Right renal cortex interstitium (tissue), 3 donors: ENCODE measurements at places on chromosomes 13 and 19.

GRCh38 chr13:30593001-30593400, 24.7 kb upstream of the USPL1 start:
- no peak for DNase-seq

DNA sequence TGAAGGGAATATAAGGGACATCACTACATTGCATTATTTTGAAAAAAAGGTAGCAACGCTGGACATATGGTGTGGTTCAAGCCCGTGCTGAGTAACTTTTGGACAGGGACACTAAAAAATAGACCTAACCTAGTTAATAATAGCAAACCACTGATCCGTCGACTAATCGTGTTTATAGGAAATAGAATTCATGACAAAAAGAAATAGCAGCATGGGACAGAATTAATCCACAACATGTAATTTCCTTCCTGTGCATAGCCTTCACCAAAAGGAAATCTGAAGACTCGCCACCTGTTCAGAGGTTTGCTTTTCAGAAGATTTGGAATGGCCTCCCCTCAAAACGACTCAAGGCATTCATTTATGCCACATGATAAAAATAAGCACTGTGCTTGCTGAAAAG, 128.7 kb downstream of the FGF14 start:
- no peak for DNase-seq

GRCh38 chr13:59094181-59094580, 1069.5 kb downstream of the DIAPH3 start:
- no peak for DNase-seq

DNA sequence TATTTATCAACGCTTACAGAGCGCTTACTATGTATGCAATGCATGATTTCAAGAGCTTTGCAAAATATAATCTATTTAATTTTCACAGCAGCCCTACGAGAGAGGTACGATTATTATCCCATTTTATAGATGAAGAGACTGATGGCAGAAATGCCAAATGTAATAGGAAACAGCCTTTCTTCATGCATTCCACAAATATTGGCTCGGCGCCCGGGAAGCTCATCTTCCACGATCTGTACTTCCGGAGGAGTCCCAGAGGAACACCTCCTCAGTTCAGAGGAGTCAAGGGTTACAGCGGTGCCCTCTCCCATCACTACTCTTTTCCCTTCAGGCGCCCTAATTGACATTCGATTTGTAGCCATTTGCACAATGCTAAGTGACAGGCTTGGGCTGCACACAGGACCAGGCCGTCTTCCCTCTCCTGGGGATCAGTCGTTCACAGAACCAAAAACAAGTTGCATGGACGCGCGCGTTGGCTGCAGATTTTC, 1.1 kb upstream of the ARHGAP35 start:
- DNase-seq, result no peak

- no peak for DNase-seq
Observed at GRCh38 chr13:60990032-60990733, 425.5 kb downstream of the PCDH20 start.

DNA sequence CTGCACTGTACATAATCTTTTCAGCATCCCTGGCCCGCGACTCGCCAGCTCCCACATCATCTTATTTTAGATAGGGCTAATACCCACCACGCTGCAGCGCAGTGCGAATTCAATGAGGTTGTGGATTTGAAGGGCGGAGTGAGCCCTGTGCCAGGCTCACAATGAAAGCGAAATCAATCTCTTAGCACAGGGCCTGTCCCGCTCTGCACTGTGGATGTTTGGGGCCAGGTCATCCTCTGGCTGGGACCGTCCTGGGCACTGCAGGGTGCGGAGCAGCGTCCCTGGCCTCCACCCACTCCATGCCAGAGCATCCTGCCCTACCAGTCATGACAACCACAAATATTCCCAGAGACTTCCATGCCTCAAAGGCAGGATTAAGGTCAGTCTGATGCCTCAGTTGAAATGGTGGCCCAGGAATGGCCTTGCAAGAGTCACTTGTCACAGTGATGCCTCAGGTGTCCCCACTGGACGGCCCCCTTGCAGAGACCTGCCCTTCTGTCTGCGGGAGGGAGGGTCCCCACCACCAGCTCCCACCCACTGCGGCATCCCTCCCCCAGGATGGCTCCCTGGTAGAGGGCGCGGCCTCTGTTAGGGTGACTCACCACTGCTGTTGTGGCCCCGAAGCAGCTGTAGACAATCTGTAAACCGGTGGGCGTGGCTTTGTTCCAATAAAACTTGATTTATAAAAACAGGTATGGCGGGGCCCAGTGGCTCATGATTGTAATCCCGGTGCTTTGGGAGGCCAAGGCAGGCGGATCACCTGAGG, 5.6 kb downstream of the UHRF1 start:
- no peak for DNase-seq

- no peak for DNase-seq
Observed at GRCh38 chr13:51588406-51588949, 4.2 kb downstream of the WDFY2 start.

DNA sequence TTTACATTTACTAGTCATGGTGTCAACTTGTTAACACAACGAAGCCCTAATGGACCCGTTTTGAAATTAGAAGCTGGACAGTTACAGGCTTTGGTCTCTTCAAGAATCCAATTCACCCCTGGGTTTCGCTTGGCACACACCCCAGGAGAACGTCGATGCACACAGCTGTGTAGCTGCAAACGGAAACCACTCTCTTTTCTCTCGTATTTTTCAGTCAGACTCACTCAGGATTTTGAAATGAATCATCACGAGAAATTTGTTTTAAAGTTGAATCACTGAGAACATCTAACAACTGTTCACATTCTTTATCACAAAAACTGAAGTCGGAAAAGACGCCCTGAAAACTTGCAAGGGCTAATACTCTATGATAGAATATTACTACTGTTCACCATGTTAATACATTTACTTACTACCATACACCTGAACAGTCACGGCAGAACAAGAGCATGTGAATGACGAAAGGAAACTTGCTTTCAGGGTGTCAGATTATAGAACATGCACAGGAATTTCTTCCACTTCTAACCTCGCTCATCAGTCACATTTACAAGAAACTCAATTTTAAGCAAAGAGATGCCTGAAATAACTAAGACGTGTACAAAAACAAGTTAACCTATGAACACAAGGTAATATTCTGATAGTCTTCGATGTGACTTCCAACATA, 4.7 kb downstream of the PNMA8A start:
- no peak for DNase-seq

- no peak for DNase-seq
Observed at GRCh38 chr19:43779820-43780219, 953 bp downstream of the KCNN4 start.

DNA sequence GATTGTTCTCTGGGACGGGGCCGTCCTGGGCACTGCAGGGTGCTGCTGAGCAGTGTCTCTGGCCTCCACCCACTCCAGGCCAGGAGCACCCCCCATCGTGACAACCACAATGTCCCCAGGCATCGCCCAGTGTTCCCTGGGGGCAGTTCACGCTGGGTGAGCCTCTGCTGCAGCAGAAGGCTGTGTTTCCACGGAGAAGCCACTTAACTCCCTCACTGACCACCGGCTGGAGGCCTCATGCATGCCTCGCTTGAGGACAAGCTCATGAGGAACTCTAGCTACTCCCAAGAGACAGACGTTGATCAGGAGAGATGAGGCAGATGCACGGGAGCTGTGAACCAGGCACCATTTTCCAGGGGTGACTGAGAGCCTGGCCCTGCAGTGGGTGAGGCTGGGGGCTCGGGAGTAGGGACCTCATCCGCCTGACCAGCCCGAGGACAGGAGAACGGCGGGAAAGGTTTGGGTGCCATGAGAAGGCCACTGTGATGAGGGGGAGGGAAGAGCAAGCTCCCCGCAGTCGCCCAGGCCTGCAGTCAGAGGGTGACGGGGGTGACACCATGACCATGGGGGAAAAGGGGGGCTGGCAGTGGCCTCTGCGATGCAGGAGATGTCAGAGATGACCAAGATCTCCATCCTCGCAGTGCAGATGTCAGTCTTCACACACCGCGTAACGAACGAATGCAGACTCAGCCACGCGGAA, 5.1 kb downstream of the SLC39A3 start:
- no peak for DNase-seq
